Stimulated activated CD4-positive, alpha-beta T cell treated with anti-CD3 and anti-CD28 coated beads, Interleukin-4, amount 100 ng/mL, for 48 hours (primary cell): ENCODE measurements at places on chromosomes 12 and 14.

DNA sequence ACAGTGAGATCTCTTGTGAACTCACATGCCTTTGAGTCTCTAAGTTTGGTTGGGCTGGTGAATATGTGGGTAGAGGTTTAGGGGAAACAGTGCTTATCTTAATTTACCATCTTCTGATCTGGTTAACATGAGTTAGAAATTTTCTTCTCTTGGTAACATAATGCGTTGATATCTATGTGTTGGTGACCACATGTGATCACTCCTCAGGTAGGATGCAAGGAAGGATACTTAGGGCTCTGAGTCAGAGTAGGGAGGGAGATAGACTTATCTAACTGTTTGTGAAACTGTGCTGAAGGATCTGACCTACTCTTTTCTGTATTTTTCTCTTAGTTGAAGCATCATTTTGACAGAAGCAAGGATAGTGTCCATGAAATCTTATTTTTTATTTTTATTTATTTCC is 23.1 kb downstream of the FAM234B start:
- DNase-seq: no peak

- no peak for DNase-seq
These were observed 22.2 kb upstream of the ABCD4 start for GRCh38 chr14:74324931-74325361.

DNA sequence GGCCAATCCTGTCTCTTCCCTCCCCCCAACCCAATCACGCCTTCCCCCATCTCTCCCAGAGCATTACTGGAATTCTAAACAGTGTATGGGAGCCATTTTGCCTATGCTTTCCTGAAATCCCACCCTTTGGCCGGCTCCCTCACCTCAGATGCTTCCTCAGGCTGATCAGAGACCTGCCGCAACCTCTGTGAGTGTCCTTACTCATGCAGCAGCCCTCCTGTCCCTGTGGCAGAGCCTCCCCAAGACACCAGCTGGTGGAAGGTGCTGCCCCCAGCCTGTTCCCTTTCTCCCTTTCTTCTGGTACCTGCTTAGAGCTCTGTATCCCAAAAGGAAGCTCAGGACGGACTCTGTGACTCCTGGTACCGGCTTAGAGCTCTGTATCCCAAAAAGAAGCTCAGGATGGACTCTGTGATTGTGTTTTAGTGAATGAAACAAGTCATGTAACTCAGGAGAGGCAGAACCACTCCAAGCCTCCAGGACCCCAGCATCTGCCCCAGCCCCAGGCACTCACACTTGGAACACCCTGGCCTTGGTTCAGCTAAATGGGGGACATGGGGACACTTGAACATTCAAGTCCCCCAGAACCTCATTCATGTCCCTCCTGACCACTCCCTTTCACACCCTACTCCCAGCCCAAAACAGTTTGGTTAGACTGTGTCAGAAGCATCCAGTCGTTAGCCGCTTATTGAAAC is 29.3 kb upstream of the RIN3 start:
- no peak for DNase-seq

GRCh38 chr14:77721437-77721836 is 13.5 kb downstream of the SLIRP start:
- DNase-seq: no peak

GRCh38 chr12:100156731-100157426 is 14.2 kb upstream of the BLTP3B start:
- DNase-seq: no peak

GRCh38 chr12:6118891-6119568 is 5.4 kb downstream of the VWF start:
- no peak for DNase-seq

GRCh38 chr14:37429618-37430017 is 165.4 kb downstream of the FOXA1 start:
- no peak for DNase-seq
